ENCODE measurements at places on chromosomes 7 and 10.
A peak's percentile ranks its signal among the peaks of the same experiment; 100 is the strongest.

- DNase-seq = no peak
Observed at GRCh38 chr7:128351296-128352152, 7.8 kb upstream of the RBM28 start.

DNA sequence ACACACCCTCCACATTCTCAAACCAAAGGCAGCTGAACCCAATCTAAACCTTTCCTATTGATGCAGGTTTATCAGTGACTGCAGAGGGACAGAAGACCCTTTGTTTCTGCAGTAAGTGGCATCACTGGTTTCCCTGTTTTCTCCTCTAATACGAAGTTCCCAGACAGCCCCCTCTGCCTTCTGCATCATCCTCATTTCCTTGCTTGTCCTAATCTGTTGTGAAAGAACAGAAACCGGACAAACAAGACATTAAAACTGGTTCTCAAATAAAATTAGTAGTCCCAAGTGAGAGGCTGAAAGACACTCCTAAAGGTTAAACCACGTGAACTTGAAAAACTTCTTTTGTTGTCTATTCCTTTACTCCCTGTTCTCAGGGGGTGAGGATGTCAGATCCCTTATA is 10.1 kb upstream of the ADRB1 start:
- no peak for DNase-seq

DNA sequence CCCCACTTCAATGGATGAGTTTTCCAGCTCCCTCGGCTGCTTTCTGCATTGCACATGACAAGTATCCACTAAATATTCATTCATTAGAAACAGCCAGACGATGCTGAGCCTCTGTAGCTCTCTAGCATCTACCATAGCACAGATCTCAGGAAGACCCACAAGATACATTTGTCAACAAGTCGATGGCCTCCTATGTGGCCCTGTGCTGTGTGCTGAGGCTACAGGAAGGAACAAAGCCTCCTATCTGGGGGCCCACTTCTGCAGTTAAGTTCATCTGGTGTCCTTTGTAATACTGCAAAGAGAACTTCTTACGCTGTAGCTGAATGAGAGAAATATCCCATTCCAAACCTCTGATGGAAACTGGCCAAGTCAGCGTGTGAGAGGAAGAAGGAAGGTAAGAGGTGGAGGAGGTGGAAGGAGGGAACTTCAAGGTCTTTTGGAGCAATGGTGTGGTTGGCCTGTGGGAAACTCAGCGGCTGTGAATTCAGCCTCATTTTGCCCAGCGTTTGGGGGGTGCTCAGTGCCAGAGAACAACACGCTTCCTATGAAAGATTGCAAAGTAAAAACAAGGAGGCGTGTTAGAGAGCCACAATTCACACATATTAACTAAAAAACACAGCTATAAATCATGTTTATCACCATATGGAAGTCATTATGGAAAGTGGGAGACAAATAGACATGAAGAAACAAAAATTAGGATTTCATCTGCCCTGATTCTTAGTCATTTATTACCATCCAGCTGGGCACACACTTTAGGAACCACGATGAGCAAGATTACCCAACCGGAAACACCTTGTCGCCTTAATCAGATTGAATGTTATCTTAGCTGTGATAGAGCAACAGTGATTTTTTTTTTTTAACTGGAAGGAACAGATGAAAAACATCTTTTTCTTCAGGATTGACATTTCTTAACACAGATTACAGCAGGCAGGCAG is 62.2 kb upstream of the USP6NL start:
- DNase-seq = no peak

DNA sequence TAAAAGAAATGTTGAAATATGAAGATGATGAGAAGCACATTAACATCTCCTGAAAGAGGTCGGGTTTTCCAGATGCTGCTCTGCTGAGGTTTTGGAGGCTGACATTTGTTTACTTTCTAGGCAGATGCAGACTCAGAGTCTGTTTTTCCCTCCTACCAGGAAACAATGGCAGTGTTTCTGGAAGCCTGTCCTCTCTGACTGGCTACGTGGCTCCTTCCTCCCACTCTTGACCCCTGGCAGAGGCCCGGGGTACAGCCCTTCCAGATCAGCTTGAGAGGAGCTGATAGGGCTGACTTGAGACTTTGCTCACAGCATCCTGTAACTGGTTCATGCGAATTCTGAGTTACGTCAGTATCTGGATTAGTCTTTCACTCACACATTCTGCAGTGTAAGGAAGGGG is 41.1 kb upstream of the IL15RA start:
- peak; percentile 15 for DNase-seq

- DNase-seq = peak; percentile 42
Observed at GRCh38 chr7:105876964-105877601, 684 bp upstream of the ATXN7L1 start.

GRCh38 chr10:27611744-27612550 is 107.8 kb downstream of the RAB18 start:
- no peak for DNase-seq

- no peak for DNase-seq
Observed at GRCh38 chr7:149703044-149703650, 70.2 kb downstream of the ZNF467 start.

DNA sequence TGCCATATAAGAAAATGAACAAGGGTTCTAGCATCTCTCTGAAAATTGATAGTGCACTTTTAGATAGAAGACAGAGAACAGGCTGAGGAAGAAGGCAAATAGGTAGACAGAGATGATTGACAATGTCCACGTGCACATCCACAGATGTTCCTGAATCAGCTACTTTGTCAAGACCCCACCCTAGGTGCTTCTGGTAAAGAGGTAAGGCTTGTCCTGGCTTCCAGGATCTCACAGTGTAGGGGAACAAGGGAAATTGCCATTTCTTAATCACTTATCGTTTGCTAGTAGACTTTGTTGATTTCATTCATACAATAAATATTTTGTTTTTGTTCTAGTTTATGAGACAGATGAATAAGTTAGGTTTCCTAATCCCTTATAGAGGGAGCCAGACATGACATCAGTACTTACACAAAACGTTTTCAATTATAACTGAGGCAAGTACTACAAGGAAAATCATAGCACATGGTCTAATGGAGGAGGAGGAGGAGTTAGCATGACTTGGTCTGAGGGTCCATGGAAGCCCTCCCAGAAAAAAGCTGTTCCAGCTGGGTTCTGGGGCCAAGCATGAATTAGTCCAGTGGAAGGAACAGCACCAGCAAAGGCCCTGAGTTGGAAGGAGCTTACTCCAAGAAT is 115.9 kb upstream of the ARID5B start:
- no peak for DNase-seq

DNA sequence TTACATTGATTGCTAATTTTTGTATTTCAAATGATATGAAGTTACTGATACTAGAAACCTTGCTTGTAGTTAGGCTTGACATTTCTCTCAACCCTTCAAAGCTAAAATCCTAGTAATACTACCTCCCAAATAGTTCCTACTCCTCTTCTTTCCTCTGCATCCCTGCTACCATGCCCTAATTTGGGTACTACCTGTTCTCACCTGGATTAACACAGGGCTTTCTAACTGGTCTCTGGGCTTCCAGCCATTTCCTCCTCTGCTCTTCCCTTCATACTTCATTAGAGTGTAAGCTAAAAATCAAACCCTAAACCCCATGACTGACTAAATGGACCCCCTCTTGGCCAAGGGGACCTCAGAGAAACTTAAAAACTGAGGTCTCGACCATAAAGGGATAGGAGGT is 112.4 kb downstream of the CHCHD3 start:
- DNase-seq = no peak

- DNase-seq = no peak
Observed at GRCh38 chr10:59012839-59013238, 163.6 kb upstream of the PHYHIPL start.

GRCh38 chr10:77279207-77279606 is 358.4 kb downstream of the KCNMA1 start:
- no peak for DNase-seq

GRCh38 chr7:88090671-88091070 is 129.2 kb downstream of the SRI start:
- DNase-seq = no peak

DNA sequence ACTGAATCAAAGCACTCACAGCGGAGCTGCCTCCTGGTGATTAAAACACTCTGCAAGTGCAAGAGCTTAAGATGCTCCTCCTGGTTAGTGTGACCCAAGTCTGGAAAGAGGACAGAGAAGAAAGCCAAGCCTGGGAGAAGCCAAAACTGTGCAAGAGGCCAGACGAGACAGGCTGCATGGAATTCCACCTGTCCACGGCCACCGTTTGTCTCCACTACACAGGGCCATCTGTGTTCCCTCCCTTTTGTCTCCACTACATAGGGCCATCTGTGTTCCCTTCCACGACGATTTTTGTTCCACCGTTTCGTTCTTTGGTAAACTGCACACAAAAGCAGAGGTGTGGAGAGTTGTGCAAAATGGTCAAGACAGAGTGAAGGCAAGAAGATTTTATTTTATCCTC is 233.0 kb downstream of the DIP2C start:
- DNase-seq = no peak

- no peak for DNase-seq
Observed at GRCh38 chr7:99730238-99730810, 4.7 kb downstream of the CYP3A7 start.

DNA sequence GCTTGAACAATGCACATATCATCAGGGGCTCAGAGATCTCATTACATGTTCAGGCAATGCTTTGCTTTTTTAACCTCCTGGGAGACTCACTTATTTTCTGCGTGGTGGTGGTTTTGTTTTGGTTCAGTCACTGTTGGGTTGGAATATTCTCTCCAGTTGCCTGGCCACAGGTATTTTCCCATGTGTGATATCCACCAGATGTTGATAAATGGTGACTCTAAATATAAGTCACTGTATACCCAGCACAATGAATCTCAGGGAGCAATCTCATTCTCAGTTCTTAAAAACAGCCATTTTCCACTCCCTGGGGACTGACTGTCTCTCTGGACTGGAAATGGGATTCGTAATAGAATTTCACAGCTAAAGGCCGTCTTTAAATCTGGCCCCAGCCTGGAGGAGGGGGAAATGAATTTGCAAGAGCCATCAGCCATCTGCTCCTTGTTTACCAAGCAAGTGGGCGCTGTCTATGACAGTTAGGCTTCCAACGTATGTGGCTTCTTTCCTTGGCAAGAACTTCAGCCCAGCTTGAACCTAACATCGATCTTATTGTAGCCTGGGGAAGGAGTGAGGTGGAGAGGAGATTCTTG is 1106.2 kb downstream of the NRG3 start:
- DNase-seq = no peak

DNA sequence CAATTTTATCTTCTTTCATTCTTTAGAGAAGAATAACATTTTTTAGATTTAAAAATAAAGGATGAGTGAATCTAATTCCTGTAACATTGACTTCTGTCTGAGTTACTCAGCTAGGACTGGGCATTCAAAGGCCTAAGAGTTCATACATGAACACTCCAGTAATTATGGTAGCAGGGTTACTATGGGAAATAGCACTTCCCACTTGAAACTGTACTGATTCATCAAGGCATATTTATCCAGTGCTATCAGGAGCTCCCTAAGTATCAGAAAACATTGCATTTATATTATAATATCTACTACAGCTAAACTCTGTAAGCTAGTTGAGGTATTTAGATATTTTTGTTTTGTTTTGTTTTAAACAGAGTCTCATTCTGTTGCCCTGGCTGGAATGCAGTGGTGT is 41.8 kb downstream of the NDUFB2 start:
- no peak for DNase-seq

DNA sequence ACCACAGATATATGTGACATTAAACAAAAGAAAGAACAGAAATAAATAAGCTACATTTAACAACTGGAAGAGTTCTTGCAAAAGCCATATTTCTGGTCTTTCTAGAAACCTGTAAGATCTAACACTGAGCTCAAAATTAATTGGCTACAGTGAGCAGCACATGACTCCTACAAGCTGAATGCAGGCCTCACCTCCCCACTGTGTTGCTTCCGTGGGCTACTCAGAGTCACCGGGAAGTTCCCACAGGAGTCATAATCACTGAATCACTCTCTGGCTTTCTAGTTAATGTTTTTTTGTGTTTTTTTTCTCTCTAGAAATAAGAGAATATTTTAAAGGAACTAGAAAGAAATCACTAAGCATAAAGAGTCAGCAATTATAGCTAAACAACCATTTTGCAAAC is 10.2 kb upstream of the MRPS24 start:
- DNase-seq = no peak

DNA sequence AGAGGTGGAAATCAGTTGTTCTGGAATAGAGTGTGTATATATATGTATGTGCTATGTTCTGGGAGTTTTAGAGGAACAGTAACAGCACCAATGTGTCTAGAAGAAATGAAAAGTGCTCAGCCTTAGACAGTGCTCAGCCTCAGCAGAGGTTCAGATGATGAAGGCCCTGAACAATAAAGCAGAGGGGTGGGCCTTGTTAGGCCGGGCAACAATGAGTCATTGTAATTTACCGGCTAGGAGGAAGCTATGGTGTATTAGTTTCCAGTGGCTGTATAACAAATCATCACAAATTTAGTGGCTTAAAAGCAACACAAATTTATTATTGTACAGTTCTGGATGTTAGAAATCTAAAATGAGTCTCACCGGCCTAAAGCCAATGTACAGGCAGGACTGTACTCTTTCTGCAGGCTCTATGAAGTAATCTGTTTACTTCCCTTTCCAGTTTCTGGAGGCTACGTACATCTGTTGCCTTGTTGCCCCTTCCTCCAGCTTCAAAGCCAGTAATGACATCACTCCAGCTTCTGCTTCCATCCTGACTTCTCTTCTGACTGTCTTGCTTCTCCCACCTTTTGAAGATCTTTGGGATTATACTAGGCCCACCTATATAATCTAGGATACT is 84.6 kb downstream of the CH25H start:
- DNase-seq = no peak

DNA sequence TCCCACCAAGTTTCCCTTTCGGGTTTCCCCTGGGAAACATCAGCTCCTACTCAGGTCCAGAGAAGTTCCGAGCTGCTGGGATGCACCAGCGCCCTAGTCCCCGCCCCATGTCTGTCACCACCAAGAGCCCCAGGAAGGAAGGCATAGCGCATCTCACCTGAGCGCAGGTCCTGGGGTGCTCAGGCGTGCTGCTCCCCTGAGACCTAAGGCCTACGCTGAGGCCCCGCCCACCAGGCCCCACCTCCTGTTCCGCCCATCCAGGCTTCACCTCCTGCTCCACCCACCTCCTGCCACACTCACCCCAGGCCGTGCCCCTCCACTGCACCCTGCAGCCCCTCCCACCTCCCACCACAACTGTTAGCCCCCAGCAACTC is 1.2 kb upstream of the TFR2 start:
- DNase-seq = peak; percentile 64

GRCh38 chr7:143068446-143068845 is 16.3 kb downstream of the OR6V1 start:
- no peak for DNase-seq
